ENCODE measurements at places on chromosomes 16 and 17.
A peak's percentile ranks its signal among the peaks of the same experiment; 100 is the strongest.

DNA sequence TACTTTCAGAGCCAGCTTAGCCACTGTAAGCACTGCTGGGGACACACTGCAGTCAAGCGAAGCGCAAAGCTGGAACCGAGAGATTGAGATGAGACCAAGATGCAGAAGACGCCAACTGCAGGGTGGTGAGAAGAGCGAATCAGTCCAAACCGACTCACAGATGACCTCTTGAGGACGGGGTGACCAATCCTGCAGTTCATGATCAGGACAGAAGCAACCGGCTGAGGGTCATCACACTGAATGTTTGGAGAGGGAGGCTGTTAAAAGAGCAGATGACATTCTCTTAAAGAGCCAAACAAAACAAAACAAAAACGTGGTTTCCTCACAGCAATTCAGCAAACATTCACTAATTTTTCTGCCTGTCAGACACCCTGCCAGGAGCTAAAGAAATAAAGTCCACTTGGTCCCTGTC lies 8.5 kb downstream of the HASPIN start:
- DNase-seq, result no peak

DNA sequence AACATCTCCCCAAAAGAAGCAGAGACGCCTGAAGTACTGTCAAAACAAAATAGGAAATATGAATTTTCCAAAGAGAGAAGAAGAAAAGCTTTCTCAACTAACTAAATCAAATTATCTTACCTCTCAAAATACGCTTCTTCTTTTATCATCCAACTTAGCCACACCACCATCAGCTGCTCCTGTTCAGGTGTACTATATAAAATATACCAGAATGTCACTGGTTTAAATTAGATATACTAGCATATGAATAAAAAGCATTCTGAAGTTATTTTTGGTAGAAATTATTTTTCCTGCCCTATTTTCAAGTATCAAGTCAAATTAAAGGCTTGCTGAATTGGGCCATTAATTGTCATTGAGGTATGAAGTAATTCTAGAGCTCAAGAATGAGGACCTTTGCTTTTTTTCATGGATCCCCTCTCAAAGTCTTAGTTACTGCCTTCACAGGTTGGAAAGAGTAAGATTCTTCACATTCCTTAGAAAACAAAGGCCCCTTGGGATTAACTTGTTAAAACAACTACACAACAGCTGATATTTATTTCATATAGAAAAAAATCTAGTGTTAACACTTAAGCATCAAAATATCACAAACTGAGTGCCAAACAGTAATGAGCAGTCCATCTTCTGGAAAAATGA lies 30.1 kb downstream of the INTS2 start:
- no peak for DNase-seq

GRCh38 chr17:79991140-79991923 lies 44.3 kb downstream of the TBC1D16 start:
- peak; percentile 74 for DNase-seq

- DNase-seq, result no peak
These were observed 19.8 kb upstream of the ADGRG1 start for GRCh38 chr16:57608462-57609113.

- DNase-seq, result no peak
These were observed 159.8 kb upstream of the NOL11 start for GRCh38 chr17:67557921-67558320.

DNA sequence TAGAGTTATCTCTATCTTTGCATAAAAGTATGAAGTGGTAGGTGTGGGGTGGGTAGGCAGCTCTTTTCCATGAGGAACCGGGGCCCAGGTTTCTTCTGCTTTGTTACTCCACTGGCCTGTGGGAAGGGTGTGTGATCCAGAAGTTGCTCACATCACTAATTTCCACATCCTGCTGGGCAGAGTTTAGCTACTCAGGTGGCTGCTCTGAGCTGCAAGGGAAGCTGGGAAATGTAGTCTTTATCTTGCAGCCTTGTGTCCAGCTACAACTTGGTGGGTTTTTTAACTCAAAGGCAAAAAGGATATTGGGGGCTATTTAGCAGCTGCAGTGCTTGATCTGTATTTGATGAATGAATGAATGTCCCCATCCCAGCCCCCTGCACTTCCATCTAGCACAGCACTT lies 335.3 kb downstream of the SNX29 start:
- no peak for DNase-seq

DNA sequence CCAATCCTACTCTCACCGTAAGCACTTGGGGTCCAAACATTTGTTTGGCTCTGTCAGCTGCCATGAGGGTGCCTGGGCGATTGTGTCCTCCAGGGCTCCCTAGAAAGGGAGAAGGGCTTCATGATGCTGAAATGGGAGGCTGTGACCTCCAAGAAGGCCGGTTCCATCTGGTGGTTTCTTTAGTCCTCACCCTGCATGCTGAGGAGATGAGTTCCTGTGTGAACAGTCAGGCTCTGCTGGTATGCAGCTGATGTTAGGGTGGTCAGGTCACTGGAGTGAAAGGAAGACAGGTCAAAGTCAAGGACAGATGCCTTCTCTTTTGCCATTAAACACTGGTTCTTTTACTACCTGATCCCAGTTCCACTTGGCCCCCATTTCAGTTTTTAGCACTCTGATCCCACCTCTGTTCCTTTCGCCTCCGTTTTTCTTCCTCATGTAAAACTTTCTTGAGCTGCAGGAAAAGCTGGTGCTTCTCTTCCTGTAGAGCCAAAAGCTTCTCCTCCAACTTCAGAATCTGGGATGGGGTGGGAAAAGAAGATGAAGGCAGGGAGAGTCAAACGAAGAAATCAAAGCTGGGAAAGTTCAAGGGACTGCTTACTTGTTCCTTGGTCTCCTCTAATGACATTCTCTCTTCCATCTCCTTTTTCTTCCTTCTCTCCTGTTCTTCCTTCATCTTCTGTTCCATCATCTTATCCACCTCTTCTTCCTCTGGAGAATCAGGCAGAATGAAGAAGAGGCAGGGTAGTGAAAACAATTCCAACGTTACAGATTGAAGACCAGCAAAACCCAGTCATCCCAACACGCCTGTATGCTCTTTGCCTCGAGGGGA lies 1.1 kb downstream of the GPS2 start:
- DNase-seq, result no peak
